ENCODE measurements at places on chromosomes 11 and 22.

DNA sequence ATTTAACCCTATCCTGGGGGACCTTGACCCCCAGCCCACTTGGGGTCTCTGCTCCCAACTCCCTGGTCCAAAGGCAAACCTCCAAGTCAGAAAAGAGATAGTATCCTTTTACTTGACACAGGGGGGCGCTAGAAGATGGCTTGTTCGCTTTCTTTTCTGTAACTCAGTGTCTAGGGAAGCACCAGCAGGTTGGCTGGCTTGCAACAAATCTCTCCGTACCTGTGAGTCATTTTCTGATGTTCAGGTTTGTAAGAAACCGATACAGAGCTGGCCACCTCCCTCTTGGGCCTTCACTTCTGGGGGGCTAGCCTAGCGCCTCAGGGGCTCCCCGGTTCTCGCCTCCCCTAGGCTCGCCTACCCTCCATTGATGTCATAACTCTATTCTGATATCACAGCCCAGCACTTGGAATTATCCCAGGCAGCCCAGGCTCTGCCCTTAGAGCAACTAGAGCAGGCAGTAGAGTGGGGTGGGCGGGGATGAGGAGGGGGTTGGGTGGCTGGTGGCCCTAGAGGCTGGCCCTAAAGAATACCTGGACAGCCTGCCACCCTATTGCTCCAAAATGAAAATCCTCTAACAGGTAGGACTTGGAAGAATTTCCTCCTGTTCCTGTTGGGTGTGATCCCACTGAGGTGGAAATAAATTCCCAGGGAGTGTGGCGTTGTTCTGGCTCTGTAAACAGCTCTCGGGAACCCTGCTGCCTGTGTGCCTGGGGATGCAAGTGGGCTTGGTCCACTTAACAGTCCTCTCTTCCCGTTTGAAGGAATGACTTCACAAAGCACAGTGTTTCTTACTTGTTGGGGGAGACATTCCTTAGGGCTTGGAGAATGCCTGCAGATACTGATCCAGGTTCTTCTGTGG, 69.4 kb downstream of the OSBP2 start:
- DNase-seq: peak; percentile 37

DNA sequence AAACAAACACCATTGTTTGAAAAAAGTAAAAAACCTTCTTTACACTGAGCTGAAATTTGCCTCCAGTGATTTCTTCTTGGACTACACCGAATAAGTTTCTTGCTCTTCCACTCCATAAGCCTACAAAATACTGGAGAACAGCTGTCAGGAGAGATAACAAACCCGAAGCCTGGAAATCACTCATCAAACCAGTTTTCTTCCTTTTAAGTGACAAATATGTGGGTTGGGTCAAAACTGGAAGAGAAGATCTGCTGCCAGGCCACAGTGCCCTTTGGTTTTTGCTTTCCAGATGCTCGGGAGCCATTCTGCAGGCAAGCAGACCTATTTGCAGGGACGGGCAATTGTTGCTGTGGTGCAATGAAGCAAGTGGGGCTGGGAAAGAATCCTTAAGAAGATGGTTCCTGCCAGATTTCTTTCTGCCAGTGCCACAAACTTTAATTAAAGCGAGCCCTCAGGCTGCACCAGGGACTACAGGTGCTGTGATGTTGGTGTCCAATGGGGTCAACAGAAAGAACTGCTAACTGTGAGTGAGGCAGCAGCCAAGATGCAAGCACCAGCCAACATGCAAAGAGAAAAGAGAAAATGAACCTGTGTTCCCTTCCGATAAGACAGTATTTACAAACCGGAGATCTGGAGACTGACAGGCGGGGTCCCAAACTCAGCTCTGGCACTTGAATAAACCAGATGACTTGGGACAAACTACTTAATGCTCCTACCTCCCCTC, 44.8 kb upstream of the SMCO4 start:
- DNase-seq: no peak

GRCh38 chr11:61910187-61911127, 6.9 kb downstream of the RAB3IL1 start:
- DNase-seq: no peak

DNA sequence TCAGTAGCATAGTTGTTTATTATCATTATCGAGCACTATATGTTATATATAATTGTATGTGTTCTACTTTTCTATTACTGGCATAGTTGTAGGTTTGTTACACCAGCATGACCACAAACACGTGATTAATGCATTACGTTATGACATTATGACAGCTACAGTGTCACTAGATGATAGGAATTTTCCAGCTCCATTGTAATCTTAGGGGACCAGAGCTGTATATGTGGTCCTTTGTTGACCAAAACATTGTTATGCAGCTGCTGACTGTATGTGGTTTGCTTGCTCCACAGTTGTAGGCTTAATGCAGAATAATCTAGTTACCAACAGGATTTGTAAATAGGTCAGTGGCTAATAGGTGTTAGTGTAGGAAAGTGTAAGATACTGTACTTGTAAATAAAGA, 66.1 kb downstream of the HSD17B12 start:
- DNase-seq: no peak

DNA sequence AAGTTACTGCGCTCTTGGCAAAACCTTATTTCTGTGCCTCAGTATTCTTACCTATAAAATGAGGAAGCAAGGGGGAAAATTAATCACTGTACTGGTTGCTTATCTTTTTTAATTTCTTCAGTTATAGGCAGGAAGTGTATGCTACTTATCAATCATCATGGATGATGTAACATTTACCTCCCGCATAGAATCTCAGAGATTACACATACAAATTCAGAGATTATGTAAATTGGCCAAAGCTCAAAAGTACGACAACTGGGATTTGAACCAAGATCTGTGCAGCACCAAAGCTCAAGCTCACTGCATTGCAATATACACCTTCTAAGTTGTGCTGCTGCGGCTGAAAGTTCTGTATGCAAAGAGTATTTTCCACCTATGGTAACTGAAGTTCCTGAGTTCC, 83.0 kb downstream of the PDHX start:
- no peak for DNase-seq

DNA sequence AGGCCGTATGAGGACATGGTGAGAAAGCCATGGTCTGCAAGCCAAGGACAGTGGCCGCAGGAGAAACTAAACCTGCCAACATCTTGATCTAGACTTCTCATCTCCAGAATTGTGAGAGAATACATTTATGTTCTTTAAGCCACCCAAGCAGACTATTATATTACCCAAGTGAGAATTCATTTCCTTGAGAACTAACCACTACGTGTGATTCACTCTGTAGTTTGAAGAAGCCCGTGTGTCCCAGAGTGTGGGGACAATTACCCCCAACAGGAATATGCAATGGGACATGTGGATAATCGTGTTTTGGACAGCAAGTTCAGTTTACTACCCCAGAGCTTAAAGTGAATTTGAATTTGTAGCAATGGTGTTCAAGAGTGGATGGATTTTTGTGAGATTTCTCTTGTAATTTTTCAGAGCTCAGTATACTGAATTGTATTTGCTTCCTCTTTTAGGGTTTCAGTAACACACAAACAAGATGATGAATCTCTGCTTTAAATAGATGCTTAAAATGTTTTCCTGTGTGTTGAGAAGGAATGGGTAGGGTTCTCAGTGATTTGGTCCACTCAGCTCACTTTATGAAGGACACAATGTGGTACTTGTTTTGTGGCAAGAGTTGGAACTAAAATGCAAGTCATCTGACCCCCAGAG, 100.0 kb upstream of the ARHGAP20 start:
- no peak for DNase-seq

- no peak for DNase-seq
Observed at GRCh38 chr22:39612811-39613548, 42.4 kb downstream of the CACNA1I start.

DNA sequence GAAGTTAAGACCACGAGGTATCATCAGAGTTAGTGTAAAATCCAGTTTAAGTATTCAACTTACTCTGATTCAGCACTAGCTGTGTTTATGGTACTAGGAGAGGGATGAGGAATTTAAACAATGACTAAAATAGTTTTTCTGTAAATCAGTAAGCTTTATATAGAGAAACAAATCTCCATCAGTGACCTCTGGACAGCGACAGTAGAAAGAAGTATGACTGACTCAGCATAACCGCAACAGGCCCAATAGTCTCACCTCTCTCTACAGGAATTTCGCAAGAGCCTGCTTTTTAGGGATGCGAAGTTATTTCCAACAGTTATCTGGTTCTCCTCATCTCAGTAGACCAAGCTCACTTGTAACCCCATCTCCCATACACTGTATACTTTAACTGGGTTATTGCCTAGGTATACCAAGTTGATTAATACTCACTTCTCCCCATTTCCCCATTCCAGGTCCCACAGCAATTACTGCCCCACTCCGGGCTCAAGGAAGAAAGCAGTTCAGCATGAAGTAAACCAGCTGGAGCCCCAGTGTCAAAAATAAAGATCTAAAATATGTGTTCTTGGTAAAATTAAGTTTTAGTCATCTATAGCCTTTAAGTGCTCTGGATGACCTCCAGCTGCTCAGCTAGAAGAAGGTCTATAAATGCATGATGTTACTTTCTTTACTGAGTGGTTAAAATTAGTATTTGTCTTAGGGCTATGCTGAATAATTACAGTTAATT, 770.6 kb upstream of the CCDC90B start:
- DNase-seq: no peak

DNA sequence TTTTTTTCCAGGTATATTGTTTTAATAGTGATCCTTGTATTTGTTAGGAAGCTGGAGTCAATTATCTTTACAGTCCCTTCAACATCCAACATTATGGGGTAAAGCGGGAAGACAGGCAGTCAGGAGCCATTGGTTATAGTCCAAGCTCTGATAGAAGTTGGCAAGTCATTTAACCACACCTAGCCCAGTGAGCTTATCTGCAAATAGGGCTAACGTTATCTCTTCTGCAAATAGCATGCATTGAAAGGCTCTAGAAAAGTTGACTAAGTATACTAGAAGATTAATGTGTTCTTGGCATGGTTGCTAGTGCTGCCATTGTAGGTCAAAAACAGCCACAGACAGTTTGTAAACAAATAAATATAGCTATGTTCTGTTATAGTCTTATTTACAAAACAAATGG, 520.7 kb downstream of the OPCML start:
- DNase-seq: no peak
